ENCODE measurements at places on chromosomes 7 and 10.

DNA sequence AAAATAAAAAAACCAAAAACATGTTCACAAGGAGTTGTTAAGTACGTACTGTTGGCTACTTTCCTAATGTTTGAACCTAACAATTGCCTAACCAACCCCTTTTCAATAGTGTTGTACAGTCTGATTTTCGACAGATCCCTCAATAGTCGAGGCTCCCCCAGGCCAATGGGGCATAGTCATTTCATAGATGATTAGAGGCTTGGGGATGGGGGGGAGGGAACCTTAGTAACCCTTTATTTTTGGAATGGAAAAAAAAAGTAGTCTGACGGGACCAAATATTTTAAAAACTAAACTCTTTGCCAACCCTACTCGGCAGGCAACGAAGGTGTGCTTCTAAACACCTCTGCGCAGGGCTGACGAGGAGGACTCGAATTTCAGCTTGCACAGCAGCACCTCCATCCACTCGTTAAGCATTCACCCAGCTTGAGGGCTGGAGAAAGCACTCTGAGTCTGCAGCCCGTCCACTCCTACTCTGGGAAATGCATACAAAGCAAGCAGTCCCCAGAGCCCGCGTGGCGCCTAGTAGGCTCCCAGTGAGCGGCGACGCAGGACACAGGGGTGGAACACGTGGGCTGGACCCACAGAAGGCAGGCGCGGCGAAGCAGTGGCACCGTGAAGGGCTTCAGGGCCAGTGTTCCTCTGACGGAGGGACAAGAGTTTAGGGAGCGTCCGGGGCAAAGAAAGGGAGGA is 899 bp downstream of the PUS7 start:
- peak; percentile 51 for DNase-seq

DNA sequence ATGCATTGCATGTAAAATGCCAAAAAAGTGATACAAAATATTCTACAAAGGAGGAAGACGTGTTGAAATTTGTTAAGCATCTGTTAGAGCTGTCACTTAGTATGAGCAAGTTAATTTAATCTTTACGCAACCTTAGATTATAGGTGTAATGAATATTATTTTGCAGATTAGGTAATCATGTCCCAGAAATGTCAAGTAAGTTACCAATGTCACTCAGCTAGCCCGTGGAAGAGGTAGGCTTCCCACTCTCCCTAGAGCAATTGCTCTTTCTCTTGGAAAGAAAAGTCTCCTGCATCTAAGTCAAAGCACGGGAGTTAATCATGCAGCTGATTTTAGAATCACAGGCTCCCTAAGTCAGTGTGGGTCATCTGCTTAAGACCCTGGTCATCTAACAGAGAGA is 830.4 kb upstream of the IGFBP3 start:
- no peak for DNase-seq

DNA sequence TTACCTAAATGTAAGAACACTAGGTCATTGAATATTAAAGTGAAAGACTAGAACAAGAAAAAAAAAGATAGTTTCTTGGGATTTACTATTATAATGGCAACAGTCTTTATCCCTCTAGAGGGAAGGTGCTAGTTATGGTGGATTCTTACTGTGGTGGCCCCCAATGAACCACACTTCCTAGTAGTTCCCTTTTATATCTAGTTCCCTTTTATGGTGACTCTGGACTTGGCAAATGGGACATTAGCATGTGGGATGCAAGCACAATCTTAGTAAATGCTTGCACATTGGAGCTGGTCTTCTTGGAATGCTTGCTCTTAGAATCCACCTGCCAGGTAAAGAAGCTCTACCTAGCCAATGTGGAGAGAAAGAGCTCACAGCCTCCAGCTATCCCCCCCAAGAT is 430.2 kb downstream of the LRMDA start:
- DNase-seq, result no peak

DNA sequence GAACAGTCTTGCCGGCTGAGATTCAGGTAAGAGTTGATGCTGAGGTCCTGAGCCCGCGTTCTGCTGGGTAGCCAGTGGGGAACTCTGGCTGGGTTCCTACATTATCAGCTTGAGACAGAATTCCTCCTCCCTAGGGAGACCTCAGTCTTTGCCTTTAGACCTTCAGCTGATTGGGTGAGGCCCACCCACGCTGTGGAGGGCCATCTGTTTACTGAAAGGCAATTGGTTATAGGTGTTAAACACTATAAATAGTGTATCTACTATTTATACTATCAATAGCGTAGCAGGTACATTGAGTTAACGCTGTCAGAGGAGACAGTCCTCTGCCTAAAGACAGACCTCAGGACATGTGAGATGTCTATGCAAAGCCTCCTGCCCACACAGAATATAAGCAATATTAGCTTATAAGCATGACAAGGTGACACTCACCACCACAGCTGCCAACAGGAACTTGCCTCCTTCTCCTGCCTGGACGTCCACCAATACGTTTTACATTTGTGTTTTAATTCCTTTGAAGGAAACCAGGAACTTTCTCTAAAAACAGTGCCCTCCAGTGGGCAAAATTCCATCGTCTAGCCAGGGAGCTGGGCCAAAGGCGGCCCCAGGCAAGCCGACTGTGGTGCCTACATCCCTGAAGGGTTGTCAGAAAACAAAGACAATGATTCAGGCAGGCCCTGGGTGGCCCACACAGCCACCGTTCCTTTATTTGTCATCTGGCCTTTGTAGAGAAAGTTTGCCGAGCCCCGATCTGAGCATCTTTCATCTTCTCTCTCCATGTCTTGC is 58.8 kb downstream of the INSIG1 start:
- peak; percentile 25 for DNase-seq

DNA sequence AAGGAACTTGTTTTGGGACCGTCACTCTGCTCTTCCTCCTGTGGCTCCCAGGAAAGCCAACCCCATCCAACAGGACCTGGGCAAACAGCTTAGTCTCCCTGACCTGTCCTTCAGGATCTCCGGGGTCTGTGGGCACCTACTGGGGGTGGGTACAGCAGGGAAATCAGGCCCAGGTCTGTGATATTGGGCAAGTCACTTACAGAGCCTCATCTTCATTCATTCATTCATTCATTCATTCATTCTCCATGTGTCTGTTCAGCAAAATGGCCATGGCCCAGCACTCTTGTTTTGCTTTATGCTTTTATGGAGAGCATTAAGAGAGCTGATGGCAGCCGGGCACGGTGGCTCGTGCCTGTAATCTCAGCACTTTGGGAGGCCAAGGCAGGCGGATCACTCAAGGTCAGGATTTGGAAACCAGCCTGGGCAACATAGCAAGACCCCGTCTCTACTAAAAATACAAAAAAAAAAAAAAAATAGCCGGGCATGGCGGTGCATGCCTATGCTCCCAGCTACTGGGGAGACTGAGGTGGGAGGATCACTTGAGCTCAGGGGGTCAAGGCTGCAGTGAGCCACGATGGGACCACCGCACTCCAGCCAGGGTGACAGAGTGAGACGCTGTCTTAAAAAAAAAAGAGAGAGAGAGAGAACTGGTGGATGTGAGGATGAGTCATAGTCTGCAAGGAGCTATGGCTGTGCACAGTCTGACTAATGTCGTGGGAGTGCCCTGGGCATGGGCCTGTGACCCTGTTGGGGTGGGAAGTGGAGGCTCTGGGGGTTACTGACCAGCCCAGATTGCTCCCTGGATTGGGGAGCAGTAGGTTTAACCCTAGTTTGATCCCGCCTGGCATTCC is 54.3 kb downstream of the CLIP2 start:
- peak; percentile 63 for DNase-seq

GRCh38 chr10:19947215-19947614 is 131.0 kb downstream of the PLXDC2 start:
- no peak for DNase-seq

GRCh38 chr7:271266-272107 is 18.5 kb upstream of the FOXL3 start:
- DNase-seq, result no peak

- DNase-seq, result no peak
Observed at GRCh38 chr7:156544919-156545715, 95.5 kb upstream of the RNF32 start.

DNA sequence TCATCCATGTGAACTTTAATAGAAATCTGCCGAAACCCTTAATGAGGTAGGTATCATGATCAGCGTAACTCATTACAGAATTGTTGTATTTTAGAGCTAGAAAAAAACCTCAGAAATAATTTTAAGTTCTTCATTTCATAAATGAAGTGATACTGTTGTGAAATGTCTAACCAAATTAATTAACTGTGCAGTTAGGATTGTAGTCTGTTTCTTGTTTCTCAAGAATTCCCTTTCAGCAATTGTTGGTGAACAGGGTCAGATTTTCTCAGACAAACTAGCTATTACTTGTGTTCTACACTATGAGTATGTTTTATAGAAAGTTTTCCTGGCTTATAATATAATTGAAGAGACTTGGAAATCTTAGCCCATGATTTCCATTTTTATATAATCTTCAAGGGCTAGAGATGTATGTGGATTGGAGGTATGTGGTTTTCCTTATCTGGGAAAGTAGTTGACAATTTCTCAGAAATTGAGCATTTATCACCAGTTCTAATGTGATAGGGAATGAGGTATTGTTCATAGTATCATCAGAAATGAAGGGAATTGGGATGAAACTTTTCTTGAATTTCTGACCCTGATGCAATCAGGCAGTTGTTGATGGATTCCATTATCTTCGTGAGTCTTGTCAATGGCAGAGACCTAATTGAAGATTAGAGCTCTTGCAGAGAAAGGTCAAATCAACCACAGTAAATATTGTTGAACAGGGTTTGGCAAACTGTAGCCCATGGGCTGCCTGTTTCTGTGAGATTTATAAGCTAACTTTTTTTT is 55.0 kb downstream of the ST7 start:
- no peak for DNase-seq

GRCh38 chr7:17512181-17512675 is 213.8 kb downstream of the AHR start:
- no peak for DNase-seq

GRCh38 chr10:44512431-44513022 is 127.6 kb upstream of the CXCL12 start:
- no peak for DNase-seq

GRCh38 chr7:101916876-101917275 is 99.5 kb downstream of the CUX1 start:
- DNase-seq, result no peak

DNA sequence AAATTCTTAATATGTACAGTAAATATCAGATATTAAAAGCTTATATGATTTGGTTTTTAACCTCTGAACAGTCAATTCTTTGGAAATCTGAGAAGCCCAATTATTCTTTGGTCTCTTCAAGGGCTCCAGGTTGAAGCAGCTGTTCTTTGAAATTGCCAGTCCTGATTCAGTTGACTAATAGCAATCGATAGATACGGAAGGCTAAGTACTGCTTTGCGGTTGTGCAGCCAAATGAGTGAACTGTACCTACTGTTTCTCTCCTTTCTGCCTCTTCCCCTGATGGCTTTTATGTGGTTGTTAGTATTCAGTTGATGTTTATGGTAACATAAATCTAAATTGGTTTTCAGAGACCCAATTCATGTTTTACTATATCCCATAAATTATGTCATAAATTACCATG is 103.1 kb upstream of the RPA3 start:
- no peak for DNase-seq

GRCh38 chr10:124087672-124088634 is 5.4 kb downstream of the CHST15 start:
- no peak for DNase-seq

- no peak for DNase-seq
Observed at GRCh38 chr10:5632446-5632845, 33.9 kb downstream of the ASB13 start.

- DNase-seq, result no peak
Observed at GRCh38 chr7:27124902-27125689, 5.5 kb downstream of the HOXA4 start.

DNA sequence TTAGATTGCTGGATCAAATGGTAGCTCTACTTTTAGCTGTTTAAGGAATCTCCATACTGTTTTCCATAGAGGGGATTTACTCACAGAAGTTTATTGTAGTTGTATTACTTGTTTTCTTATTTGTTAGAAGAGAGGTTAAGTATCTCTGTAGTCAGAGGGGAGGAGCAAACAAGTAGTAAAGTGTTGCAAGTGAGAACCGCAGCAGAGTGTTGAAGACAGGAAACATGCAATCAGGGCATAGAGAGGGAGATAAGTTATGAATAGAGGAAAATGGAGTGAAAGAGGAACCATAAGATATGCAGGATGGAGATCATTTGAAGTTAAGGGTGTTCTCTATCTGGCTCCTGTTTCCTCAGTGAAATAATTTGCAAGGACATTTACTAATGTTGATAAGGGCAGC is 331.4 kb upstream of the TMEM229A start:
- no peak for DNase-seq

DNA sequence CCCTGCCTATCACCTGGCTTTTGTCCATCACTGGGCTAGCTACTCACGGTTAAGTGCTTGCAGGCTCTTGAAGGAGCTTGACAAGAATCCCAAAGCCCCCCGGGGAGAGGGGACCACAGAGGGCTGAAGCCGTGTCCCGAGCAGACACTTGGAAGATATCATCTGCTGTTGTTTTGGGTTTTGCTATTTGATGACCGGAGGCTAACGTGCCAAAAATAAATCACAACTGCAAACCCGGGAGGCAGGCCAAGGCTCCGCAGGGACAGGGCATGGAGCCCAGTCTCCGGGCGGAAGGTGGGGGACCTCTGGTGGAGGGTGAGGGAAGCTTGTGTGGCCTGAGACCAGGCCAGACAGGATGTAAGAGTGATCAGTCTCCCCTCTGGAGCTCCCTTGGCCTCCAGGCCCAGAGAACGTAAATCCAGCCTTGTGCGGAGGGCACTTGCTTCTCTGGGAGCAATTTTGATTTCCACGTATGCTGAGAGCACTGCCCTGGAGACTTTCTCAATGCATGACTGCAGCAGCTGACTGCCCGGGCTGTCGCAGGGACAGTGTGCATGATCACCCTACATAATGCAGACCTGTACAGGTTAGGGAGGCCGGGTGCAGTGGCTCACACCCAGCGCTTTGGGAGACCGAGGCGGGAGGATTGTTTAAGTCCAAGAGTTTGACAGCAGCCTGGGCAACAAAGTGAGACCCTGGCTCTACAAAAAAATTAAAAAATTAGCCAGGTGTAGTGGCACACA is at the start of gene PHKG1:
PHKG1 (minus strand) TSS at position 164 of the 743 bp plus-strand sequence. CDS start 4,011 bp downstream, outside the sequence.
- peak; percentile 91 for DNase-seq

GRCh38 chr10:98110356-98110755 is 24.1 kb upstream of the R3HCC1L start:
- no peak for DNase-seq

DNA sequence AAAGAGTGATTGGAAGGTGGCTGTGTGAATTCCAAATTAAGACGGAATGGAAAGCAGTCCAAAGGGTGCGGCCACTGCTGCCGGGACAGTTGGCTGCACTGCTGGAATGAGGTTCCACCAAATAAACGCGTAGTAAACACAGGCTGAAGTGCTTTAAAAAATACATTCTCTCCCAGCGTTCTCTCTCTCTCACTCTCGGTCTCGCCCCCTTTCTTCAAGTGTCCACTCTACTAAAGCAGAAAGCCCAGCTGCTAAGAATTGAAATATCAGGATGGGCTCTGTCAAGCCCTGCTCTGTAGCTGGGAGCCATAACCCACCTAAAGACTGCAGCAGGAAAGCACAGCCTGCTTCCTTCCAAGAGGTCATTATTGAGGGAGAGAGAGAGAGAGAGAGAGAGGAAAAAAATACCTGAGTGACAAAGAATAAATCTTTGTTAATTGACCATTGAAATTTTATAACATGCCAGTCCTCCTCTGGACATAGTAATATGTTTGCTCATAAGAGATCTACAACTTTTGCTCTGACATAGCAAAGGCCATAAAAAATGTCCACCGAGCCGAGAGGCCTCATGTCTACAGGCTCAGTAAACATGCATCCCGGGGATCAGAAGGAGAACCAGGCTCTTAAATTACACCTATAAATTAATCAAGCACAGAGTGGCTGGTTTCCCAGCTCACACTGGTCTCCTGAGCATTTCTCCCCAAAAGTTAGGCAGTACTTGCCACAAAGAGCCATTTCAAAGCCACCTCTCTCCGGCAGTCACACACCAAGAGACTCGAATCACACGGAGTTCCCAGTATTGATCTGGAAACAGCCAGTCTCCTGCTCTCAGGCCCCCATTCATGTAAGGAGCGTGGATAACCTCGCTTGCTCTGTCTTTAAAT is 72.8 kb downstream of the FGFR2 start:
- DNase-seq, result no peak
